ENCODE measurements at places on chromosomes 6 and 20.

DNA sequence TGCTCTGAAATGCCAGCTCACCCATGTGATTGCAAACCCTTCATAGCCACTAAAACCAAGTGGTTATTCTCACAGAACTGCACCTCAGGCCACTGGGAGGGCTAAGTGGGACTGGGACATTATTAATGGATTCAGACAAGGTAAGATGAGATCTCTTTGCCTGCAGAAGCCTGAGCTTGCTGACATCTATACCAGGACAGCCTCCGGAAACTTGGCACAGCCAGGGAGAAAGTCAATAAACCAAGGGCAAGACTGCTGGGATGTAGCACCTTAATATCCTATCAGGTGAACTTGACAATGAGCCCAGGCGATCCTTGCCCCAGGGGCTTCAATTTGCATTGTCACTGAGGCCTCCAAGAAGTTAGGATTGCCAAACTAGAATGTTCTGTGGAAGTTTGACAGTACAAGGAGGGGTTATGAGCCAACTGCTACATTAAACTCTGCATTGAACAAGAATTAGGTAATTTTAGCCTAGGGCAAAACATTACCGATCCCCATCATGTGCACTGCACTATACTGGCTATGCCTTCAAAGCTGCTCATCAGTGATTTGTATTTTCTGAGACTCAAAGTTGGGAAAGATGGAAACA is 60.1 kb upstream of the RALGAPA2 start:
- DNase-seq: no peak

DNA sequence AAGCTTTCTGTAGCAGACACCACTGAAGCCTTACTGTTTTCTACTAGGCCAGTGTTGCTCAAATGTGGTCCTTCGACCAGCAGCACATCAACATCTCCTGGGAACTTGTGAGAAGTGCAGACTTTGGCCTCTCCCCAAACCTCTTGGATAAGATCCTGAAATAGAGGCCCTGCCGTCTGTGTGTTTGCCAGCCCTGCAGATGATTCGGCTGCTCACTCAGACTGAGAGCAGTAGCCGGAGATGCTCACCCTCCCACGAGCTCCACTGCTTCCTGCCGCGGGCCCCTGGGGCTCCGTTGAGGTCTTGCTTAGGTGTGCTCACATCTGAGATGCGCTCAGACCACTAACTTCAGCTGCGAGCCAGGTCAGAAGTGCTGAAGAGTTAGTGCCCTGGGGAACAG is 129.5 kb upstream of the SSTR4 start:
- DNase-seq: no peak

DNA sequence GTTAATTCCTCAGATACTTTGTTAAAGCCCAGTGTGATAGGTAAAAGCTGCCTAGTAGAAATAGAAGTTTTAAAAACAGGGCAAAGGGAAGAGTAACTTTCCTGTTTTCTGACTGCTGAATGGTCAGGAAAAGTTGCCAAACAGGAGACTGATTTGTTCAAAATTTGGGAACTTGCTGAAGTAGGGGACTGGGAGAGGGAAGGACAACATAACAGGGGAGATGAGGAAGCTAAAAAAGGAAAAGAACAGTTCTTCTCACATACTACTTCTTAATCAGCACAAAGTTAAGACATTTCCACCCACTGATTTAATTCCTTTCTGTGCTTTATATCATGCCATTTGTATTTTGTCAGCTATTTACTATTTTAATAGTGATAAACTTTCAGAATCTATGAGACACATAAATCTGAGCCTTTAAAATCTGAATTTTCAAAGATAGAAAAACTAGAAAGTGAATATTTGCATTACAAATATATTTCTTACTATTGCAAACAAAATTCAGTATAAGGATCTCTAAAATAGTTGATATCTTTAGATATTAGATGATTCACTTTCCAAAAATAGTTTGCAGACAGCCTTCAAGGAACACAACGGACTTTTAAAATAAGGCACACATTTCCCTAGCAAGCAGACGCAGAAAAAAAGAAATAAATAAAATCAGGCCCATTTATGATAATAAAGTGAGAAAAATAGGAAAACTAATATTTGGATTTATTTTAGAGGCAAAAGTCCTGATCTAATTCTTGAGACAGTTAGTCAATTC is 36.9 kb upstream of the SLC16A10 start:
- no peak for DNase-seq

GRCh38 chr20:31704225-31705119 is 18.2 kb downstream of the BCL2L1 start:
- DNase-seq: no peak

GRCh38 chr6:70693887-70694286 is 26.2 kb downstream of the SMAP1 start:
- DNase-seq: no peak

DNA sequence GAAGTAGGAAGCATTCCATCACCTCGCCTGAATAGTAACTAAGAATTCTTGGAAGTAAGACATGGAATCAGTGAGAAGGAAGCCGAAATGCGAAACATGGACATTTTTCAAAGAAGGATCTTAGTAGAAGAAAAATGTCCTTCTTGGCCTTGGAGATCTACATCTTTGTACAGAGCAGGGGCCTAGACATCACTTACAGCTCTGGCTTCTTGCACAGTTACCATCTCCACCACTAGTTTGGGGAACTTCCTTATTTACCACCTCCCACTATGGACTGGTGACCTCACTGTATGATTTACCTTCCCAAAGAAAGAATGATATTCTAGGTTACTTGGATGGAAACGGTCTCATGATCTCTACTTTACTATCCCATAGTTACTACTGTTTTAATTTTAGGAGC is 15.7 kb downstream of the CASS4 start:
- DNase-seq: no peak

DNA sequence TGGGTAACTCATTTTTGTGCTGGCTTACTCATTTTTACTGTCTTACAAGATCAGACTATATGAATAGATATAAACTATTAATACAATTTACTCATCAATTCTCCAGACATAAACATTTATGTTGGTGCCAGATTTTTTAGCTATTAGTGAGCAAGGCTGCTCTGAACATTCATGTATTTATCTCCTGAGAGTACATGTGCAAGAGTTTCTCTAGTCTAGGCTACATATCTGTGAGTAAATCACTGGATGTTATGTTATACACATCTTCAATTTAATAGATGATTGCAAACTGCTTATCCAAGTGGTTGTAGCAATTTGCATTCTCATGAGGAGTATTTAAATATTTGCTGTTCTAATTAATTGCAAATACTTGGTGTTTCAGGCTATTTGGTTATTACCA is 687.1 kb downstream of the PTPRT start:
- DNase-seq: no peak

DNA sequence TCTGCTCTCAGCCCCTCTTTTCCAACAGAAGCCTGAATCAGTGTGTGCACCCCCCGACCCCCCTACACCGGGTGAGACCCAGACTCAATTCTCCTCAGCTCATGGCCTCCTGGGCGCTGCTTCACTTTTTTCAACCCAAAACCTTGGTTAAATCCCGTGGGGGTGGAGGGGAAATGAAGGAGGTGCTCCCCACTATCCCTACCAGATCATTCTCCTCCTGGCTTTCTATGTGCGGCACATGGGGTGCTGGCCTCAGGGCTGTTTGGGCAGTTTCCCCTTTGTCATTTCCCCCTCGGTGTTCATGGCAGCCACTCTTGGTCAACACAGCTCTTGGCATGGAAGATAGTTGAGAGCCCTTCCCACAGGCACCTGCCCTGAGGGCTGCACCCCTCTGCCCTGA is 4.6 kb downstream of the CST4 start:
- no peak for DNase-seq

GRCh38 chr20:4866429-4866828 is 134.9 kb downstream of the SLC23A2 start:
- no peak for DNase-seq

- no peak for DNase-seq
These were observed 101.5 kb upstream of the MARCKS start for GRCh38 chr6:113755449-113756289.

DNA sequence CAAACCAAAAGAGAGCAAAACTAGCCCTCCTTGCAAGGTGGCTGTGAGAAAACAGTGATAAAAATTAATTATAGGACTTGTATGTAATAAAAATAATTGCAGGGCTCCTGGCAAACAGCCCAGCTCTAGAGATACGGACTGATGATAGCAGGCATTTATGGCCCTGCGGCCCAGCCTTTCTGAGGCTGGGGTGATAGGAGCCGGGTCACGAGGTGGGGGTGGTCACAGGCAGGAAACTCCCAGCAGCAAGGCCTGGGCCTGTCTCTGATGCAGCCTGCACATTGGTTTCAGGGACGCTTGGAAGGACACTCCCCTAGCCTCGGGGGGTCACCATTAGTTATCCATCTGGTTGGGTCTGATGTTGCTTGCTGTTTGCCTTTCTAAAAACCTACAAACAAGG is 18.7 kb upstream of the TTPAL start:
- no peak for DNase-seq

DNA sequence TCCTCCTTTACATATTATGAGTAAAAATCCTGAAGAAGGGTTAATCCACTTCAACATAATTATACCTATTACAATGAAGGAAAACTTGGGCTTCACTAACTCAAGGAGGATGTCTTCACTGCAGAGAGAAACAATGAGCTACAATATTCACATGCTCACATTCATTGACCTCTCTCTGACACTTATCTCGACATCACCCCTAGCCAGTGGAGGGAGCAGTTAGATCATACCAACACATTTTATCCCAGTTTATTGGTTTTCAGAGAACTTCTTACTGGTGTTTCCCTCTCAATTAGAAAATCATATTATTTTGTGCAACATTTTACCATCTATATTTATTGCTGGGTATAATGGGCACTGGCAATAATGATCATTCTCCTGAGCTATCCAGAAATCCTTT is 646.5 kb downstream of the TENT5A start:
- no peak for DNase-seq

Measured in effector memory CD4-positive, alpha-beta T cell (primary cell).